ENCODE measurements at places on chromosomes 2 and 18.

- DNase-seq = peak; percentile 25
Measured at GRCh38 chr2:150209746-150210145, 277.7 kb downstream of the RND3 start.

GRCh38 chr2:120658770-120659158, 76.9 kb upstream of the GLI2 start:
- DNase-seq = no peak

GRCh38 chr18:48894799-48895346, 55.9 kb downstream of the SMAD7 start:
- no peak for DNase-seq

DNA sequence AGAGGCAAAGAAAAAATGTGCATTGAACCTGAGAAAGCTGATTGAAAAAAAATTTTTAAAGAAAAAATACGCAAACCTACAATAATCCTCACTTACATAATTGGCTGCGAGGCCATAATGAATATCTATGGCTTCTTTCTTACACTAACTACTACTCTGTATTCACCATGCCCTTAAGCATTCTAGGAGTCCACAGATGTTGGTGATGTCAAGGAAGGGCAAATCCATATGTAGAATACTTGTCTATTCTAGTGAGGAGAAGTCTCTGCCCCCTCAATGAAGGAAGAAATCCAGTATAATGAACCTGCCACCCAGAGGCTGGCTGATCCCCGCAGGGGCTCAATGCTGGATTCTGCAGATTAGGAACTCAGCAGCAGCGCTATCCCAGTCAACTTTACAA, 14.3 kb downstream of the GALNT3 start:
- no peak for DNase-seq

GRCh38 chr2:108988796-108989713, at the start of gene EDAR:
Gene EDAR, minus strand, starts transcription at chr2:108989220. Its CDS starts 58,206 bp downstream, at chr2:108931014.
- DNase-seq = no peak

GRCh38 chr18:10690366-10690765, 164.5 kb downstream of the NAPG start:
- peak; percentile 11 for DNase-seq

DNA sequence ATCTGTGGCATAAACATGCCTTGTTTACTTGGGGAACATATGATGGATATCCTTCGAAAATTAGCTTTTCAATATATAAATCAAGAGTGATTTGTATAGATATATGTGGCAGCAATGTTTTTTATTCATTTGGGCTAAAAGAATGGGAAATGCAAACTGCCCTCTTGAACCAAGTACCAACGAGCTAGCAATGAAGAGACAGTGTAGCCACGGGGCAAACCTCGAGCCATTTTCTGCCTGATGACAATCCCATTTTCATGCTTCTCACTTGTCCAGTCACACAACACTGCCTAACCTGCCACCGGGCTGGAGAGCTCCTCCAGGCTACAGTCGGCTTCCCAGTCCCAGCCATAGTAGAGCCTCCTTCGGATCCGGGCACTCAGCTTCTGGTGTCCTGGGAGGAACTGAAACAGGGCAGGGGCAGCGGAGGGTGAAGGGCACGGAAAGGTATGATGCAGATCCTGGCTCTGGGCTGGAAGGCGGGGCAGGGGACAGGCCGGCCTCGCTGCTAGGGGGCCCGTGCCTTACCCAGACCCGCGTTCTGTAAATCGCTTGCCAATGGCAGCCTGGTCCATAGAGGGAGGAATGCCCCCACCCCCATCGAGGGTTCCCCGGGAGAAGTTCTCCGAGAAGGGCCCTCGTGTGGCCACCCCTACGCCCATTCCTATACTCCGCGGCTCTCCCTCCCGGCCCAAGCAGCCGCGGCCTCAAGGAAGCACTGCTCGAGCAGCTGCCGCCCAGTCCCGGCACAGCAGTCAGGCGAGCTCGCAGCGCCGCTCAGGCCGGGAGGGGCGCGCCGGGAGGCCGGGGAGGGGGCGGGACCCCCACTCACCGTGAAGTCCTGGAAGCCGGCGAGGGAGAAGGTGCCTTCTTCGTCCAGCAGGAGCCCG, 552 bp downstream of the CNPPD1 start:
- peak; percentile 31 for DNase-seq

DNA sequence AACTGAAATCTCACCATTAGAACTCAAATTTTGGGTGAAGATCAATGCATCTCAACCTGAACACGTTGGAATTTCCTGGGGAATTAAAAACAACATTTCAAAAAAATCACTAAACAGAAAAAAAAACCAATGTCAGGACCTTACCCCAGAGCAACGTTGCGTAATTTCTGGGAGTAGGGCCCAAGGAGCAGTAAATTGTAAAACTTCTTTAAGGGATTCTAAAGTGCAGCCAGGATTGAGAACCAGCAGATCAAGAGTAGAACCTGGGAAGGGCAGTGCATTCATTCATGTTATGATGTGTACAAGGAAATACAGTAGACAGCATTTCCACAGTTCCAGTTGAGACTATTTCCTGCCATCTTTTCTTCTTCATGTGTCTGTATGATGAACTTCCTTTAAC, 56.9 kb downstream of the RHBDD1 start:
- peak; percentile 60 for DNase-seq

GRCh38 chr18:48695671-48696070, 156.8 kb downstream of the CTIF start:
- no peak for DNase-seq

GRCh38 chr2:76318848-76319360, 608.2 kb upstream of the GCFC2 start:
- DNase-seq = no peak

DNA sequence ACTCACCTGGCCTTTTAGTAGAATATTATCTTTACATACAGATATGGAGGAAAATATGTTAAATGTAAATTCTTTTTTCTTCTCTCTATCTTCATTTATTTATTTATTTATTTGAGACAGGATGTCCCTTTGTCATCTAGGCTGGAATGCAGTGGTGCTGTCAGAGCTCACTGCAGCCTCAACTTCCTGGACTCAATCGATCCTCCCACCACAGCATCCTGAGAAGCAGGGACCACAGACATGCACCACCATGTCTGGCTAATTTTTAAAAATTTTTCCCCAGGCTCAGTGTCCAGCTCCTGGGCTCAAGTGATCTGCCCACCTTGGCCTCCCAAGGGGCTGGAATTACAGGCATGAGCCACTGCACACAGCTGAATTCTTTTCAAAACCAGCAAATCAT, 20.3 kb downstream of the KYNU start:
- no peak for DNase-seq

DNA sequence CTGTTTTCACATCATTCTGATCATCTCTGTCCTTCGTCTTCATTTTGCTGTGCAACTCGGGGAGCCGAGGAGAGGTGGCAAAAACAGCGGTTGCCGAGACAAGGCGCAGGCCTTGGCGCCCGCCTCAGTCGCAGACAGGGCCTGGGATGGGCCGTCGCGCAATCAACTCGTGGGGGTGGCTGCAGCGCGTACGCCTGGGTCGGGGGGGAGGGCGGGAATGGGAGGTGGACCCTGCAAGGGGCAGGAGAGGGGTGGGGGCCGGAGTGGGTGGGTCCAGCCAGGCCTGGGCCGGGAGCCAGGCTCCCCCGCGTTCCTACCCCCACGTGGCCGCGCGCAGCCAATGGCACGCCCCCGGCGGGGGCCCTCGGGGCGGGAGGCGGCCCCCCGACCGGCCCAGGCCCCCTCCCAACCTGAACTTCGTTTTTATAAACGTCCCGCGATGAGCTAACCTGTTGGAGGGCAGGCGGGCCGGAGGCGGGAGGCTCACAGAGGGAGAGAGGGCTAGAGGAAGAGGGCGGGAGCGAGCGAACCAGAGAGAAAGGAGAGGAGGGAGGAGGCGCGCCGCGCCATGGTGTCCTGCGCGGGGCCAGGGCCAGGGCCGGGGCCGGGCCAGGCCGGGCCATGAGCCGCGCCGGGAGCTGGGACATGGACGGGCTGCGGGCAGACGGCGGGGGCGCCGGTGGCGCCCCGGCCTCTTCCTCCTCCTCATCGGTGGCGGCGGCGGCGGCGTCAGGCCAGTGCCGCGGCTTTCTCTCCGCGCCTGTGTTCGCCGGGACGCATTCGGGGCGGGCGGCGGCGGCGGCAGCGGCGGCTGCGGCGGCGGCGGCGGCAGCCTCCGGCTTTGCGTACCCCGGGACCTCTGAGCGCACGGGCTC, at the start of gene HOXD13:
Gene HOXD13 (plus strand): TSS at position 452 of the 875 bp plus-strand sequence. CDS start 170 bp downstream, at position 622.
- DNase-seq = no peak

DNA sequence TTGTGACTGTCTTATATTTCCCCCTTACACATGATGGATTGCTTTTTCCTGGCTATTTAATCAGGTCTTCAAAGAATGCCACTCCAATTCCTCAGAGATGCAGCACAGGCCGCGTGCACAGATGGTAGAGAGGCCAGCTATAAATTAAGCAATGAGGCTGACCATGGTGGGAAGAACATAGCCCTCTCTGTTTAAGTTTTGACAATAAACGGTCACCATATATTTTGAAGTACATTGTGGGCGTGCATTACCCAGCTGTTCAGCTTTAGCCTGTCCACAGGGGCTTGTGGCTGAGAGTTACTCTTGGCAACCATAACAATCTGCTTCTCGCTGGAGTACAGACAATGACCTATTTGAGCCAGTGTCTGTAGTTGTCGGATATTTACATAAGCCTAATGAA, 730.8 kb downstream of the DCC start:
- DNase-seq = no peak
